ENCODE measurements at places on chromosomes 6 and 20.

DNA sequence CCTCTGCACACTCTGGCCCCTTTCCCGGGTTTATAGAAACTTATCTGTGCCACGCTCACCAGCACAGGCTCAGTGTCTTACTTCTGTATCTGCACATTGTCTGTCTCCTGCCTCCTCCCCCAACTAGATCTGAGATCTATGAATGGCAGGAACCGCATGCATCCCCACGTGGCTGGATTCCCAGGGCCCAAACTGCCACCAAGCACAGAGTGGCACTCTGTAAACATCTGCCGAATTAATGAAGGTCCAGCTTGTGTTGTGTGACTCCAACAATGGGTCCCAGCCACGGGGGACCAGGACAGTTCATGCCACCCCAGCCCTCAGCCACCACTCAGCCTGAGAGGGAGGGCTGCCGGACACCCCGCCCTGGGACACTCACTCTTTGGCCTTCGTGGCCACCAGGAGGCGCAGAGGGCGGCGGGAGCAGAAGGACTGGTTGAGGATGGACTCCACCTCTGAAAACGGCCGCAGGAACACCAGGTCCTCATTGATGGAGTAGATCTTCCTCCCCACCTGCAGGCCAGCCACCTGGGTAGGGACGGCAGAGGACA, 171.1 kb downstream of the PREX1 start:
- DNase-seq = no peak

- DNase-seq = no peak
Observed at GRCh38 chr6:19713411-19713810, 123.8 kb upstream of the ID4 start.

GRCh38 chr6:166620478-166621113, 6.5 kb downstream of the RPS6KA2 start:
- no peak for DNase-seq

GRCh38 chr20:47762699-47763268, 22.5 kb downstream of the SULF2 start:
- no peak for DNase-seq

DNA sequence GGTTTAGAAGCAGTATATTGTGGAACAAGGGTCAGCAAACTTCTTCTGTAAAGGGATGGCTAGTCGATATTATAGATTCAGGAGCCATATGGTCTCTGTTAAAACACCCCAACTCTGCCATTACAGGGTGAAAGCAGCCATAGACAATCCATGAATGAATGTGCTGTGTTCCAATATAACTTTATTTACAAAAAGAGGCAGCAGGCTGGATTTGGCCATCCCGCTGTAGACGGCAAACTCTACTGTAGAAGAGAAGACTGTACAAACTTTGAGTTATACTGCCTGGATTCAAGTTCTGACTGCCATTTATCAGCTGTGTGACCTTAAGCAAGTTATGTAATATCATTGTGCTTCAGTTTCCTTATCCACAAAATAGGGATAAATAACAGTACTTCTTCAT, 33.7 kb upstream of the SNX9 start:
- DNase-seq = no peak

GRCh38 chr6:46509981-46510510, 18.8 kb upstream of the RCAN2 start:
- no peak for DNase-seq

DNA sequence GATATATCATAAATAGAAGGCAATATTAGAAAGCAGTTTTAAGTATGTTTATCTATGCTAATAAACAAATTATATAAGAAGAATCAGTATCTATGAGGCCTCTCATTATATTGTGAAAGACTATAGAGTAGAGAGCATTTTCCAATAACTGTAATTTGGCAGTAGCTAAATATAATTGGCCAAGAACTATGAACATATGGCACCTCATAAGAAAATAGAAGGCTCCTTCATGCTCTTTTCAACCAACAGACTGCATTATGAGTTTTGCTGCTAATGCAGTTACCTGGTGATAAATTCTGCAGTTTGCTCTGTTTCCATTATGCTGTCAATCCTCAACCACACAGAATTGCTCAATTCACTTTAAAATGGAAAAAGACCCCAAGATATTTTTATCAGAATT, 221.1 kb downstream of the KHDC1L start:
- no peak for DNase-seq

All from NT2/D1 (cell line).